CD8-positive, alpha-beta memory T cell (primary cell): ENCODE measurements at places on chromosomes 3 and 15.
A peak's percentile ranks its signal among the peaks of the same experiment; 100 is the strongest.

DNA sequence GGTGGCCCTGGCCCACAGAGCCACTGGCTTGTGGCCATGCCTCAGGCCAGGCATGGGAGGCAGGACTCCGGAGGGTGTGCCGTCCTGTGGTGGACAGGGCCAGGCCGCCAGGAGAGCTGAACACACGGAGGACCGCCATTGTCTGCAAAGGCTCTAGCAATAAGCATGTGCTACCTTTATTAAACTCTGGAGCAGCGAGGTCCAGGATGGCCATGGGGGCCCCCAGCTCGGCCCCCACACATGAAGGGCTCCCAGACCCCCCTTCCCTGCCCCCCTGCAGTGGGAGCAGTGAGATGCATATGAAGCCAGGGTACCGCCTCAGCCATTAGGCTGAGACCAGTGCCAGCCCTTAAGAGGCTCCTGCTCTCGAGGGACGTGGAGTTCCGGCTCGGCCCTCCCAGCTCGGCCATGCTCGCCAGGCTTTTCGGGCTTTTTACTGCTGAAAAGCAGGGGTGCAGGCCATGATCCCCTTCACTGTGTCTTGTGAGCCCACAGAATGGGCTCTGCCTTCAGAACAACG is 2.7 kb downstream of the AMIGO3 start:
- DNase-seq: no peak

- DNase-seq: no peak
Measured at GRCh38 chr3:121989943-121990342, 32.1 kb downstream of the ILDR1 start.

DNA sequence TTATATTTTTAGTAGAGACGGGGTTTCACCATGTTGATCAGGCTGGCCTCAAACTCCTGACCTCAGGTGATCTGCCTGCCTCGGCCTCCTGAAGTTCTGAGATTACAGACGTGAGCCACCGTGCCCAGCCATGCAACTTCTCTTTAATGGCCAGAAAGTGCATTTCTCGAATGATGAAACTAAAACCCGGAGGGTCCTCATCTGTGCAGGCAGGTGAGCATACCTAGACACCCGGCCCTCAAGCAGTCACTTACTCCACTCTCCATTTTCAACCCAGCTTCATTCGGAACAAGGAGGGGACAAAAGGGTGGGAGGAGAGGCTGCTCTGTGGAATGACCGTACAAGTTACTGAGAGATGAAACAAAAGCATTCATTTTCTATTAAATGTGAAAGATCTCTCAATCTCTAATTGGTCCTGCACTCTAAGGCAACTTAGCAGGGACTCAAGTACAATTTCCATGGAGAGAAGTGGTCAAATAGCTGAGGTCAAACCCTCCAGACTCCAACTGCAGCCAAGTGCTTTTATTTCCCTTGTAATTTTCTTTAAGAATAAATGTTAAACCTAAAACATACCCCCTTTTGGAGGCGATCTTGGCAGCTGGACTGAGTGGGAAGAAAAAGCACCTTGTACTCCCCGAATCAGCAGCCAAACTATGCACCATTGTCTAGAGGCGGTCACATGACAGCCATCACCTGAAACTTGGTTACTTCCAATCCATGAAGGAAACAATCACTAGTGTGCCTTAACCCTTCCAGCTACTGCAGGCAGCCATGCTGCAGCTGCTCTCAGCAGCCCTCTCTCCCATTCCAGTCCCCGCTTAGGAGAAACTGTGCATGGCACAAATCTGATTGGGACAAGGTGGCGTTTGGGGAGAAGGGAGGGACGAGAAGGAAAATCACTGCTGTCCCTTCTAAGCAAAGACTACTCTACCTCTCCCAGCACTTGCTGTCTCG is 62.2 kb downstream of the VGLL4 start:
- DNase-seq: no peak

DNA sequence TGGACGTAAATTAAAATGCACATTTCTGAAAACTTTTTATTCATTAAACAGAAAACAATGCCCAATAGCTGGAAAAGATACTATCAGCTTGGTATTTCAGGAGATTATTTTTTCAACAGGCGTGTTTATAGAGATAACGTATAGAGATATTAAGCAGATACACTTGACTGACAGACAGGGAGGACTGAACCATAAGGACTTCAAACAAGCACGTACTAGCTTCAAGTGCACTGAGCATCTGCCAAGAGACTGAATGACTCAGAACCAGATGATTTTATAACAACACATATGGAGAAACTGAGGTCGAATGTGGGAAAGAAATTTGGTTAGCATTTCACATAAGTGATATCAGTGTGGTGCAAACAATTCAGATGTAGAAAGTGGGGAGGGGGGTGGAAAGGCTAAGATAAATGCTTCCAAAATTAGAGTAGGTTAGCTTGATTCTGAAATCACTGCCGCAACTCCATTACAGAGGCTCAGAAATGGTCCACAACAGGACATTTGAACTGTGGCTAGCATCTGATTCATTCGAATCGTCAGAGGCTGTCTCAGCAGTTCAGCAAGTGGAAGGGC is 103.5 kb downstream of the SEMA6D start:
- DNase-seq: no peak

- no peak for DNase-seq
Measured at GRCh38 chr3:100358413-100358812, 23.9 kb downstream of the NIT2 start.

- no peak for DNase-seq
Measured at GRCh38 chr3:99909714-99910495, 92.2 kb downstream of the CMSS1 start.

DNA sequence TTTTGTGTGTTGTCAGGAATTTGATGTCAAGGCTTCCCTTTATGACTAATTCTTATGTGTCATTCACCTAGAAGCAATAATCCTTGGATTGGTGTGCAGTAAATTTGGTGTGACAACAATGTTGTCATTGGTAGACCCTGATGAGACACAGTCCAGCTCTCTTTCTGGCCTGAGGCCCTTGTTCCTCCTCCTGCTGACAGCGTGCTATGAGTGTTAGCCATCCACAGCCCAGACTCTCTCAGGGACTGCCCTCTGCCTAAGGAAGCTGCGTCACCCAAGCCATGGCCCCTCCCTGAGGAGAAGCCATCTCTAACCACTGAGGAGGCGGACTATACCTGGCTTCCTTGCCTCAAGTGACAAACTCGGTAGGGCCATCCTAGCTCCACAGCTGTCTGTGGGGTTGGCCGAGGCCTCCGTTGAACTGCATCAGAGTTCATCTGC is 13.3 kb upstream of the TM4SF1 start:
- DNase-seq: no peak

DNA sequence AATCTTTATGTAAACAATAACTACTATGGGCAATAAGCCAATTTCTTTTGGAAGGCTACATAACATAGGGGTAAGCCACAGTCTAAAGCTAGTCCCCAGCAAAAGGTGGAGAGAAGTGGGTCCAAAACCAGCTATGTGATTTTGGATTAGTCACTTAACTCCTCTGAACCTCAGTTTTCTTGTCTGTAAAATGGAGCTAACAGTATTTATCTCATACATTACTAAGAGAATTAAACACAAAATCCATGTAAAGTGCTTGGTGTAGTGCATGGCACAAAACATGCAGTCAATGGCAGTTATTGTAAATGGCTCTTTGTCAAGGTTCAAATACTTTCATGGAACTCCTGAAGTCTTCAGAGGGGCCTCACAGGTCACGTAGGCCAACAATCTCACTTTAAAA is 13.3 kb downstream of the RFT1 start:
- no peak for DNase-seq

DNA sequence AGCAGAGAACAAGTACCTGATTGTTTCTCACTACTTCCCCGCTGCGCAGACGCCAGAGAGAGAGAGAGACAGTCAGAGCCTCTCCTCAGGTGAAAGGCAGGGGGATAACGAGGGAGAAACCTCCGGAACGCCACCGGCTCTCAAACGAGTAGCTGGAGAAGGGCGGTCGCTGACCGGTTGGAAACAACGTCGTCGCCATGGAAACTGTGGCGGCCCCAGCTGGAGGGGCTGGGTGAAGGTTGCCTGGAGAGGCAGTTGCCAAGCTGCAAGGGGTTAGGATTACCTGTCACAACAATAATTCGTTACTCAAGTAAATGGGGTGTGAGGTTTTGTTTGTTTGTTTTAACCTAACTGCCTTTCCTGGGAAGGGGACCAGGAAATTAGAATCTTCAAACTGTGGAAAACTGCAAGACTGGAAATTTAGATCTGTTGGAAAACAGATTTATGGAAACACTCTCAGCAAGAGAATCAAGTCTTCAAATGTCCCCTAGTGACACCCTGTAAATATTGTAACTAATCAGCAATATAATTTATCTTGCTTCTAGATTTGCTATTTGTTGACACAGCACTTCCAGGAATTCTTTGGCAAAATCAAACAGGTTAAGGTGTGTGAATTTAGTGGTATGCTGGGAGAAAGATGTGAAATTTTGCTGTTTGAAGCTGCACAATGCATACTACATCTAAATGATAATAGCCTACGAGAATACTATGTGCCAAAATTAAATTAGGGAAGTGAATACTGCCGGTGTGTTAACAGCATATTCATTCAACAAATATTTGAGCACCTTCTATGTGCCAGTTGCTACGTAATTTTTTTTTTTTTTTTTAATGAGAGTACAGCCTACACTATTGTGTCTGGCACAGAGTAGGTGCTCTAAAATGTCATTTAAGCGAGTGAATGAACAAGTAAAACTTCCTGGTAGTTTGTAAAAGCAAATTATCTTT is at the start of gene DNAH12:
DNAH12 (minus strand) TSS at position 164 of the 945 bp plus-strand sequence. CDS start 1,474 bp downstream, outside the sequence.
- DNase-seq: no peak

DNA sequence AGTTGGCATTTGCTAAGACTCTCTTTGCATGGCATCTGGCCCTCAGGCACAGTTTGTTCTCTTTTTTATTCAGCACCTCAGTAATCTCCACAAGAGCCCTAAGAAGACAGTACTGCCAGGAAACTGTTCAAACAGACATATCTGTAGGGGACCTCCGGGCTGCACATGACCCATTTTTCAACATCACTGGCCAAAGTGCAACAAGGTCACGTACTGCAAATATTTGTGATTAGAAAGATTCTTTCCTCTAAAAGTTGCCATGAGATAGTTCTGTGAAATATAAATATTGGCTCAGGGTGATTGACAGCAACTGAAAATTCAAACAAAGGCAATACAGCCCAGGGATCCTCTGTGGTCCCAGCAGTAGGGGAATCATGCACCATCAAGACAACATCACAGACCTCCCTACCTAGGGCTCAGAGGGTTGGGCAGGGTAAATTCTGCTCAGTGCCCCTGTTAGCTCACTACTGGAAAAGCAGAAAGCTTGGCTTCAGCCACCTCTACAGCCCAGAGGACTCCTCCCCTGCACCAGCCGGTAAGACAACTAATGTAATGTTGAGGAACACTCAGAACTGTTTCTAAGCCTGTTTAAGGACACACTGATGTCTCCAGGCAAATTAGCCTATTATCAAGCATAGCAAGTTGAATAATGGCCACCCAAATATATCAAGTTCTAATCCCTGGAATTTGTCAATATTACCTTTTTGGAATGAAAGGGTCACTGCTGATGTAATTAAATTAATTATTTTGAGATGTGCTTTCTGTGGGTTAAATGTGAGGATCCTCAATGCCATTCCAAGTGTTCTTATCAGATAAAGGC is 117.4 kb upstream of the LPP start:
- DNase-seq: no peak

- no peak for DNase-seq
Measured at GRCh38 chr3:109228391-109229080, 87.8 kb downstream of the DPPA2 start.

DNA sequence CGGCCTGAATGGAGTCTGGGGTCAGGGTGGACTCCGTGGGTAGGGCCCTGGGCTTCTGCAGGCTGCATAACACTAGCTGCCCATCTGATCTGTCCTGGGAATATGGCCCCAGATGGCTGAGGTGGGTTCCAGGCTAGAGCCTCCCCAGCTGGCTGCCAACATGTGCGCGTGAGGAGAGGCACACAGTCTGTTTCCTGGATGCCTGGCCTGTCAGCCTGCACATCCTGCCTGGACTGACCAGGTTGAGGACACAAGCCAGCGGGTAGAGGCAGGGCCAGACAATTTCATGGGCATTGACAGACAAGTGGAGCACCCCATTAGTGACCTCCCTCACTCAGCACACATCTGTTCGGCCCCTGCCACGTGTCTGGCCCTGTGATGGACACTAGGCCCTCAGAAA is 29.8 kb upstream of the RPL29 start:
- no peak for DNase-seq

DNA sequence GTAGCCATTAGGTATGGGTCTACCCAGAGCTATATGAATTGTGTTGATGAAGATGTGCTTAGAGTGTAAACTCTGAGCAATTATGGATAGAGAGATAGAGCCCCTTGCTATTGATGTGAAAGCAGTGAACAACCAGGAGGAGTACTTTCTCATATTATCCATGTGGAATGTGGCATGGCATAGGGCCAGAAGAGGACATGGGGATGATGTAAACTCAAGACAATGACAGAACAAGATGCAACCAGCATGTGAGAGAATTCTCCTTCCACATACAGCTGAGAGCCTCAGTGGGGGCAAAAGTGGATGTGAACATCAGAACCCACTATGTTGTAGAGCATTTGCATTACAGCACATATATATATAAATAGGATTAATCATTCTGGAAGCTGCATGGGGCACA is 36.4 kb upstream of the BNC1 start:
- DNase-seq: no peak

DNA sequence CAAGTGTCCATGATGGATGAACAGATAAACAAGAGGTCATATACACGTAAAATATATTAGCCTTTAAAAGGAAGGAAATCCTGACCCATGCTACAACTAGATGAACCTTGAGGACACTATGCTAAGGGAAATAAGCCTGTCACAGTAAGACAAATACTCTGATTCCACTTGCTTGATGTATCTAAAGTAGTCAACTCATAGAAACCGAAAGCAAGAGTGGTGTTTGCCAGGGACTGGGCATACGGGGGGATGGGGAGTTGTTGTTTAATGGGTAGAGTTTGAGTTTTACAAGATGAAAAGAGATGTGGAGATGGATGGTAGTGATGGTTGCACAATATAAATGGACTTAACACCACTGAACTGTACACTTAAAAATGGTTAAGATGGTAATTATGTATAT is 65.4 kb downstream of the C3orf70 start:
- DNase-seq: no peak

GRCh38 chr3:73680391-73681095 is 55.8 kb upstream of the PDZRN3 start:
- DNase-seq: no peak

DNA sequence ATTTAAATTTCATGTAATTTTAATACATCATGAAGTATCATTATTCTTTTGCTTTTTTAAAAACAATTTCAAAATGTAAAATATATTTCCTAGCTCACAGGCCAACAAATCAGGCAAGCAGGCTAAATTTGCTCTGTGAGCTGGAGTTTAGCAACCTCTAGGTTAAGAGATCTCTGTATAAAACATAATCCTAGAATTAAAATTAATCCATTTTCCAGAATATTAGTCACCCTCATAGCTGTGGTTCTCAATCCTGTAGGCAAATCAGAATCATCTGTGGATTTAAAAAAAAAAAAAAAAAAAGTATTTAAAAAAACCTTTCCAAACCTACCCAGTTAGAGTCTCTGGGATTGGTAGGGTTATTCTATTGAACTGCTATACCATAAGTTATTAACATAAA is 209.7 kb downstream of the MINAR1 start:
- DNase-seq: no peak

- peak; percentile 76 for DNase-seq
Measured at GRCh38 chr3:45938864-45939263, 4.4 kb upstream of the CXCR6 start.
